ENCODE measurements at places on chromosomes 6 and 20. TPM values are rescaled to one million over a fixed set of nuclear protein-coding genes. Genes with fewer than 3 reads are reported as not detected.

Gene VIP
- total RNA-seq: 3.0 TPM

Gene BANF2
- not detected for total RNA-seq

Gene CNR1
- 265 TPM for total RNA-seq

Gene ZNF512B
- 15.0 TPM for total RNA-seq

Gene TSHZ2
- total RNA-seq: 2.0 TPM

Gene TAF4
- total RNA-seq: 8.9 TPM

Gene BTN1A1
- total RNA-seq: not detected

Gene TXLNB
- 0.25 TPM for total RNA-seq

Gene CST2
- not detected for total RNA-seq

Gene DNMT3B
- total RNA-seq: 6.1 TPM

Gene OR2B2
- total RNA-seq: not detected

Gene ABHD16B
- not detected for total RNA-seq

Gene ARMH2
- not detected for total RNA-seq
